ENCODE measurements at places on chromosomes 1 and 21.

- DNase-seq: no peak
These were observed 34.7 kb upstream of the SELENON start for GRCh38 chr1:25765136-25765922.

- DNase-seq: no peak
These were observed 12.3 kb upstream of the SMAP2 start for GRCh38 chr1:40361201-40361600.

- no peak for DNase-seq
These were observed 22.3 kb upstream of the HSPA13 start for GRCh38 chr21:14405225-14405624.

GRCh38 chr1:203582568-203582967 lies 44.1 kb upstream of the ATP2B4 start:
- DNase-seq: no peak

GRCh38 chr1:229344139-229344538 lies 1.3 kb upstream of the CCSAP start:
- DNase-seq: no peak

DNA sequence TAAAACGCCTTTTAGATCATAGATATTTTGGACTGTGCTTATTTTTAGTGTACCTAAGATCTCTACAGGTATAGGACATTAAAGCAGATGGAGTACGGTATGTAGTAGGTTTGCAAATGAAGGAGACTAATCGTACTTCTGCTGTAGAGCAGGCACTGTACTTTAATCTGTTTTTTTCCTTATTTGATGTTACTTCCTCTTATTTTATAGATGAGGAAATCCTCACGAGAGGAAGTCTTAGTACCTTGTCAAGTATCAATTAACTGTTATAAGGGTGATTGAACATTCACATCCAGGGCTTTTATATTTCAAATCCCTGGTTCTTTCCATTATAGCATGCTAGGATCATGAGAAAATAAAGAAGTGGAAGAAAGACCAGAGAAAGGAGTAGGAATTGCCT lies 41.1 kb downstream of the CACHD1 start:
- no peak for DNase-seq

- no peak for DNase-seq
These were observed 27.8 kb downstream of the WNT2B start for GRCh38 chr1:112536561-112536960.

DNA sequence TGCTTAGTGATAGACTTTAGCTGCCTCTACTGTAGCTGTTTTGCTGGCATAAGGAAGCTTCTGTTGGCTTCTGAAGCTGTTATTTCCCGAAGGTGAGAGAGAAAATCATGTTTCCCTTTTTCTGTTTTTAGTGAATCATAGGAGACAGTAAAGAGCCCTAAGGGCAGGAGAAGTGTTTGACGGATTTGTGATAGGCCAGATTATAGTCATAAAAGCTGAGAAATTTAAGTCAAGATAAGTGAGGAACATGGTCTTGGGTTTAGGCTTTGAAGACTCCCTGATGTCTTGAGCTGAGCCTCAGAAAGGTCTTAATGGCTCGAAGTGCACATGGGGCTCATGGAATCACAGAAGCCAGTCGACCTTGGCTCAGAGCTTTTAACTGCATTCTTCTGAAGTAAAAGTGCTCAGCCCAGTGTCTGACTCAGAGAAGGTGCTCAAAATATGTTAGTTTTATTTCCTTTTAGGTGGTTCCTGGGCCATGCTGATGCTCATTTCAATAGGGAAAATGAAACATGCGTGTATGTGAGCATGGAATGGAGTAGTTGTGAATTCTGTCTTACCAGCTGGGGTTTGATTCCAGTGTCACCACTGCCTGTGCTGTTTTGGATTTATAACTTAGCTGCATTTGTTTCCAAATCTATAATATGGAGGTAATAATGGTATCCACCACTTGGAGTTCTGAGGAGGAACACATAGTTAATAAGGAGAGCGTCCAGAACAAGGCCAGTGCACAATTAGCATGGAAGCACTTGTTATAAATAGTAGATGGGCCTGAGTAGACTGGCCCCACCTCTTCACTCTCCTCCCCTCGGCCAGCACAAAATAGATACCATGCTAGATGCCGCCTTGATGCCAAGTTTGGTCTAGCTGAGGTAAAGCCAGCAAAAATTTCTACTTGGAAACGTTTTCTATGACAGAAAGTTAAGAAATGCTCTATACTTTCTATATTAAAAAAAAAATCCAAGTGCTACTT lies 99.2 kb downstream of the C1orf21 start:
- DNase-seq: no peak

DNA sequence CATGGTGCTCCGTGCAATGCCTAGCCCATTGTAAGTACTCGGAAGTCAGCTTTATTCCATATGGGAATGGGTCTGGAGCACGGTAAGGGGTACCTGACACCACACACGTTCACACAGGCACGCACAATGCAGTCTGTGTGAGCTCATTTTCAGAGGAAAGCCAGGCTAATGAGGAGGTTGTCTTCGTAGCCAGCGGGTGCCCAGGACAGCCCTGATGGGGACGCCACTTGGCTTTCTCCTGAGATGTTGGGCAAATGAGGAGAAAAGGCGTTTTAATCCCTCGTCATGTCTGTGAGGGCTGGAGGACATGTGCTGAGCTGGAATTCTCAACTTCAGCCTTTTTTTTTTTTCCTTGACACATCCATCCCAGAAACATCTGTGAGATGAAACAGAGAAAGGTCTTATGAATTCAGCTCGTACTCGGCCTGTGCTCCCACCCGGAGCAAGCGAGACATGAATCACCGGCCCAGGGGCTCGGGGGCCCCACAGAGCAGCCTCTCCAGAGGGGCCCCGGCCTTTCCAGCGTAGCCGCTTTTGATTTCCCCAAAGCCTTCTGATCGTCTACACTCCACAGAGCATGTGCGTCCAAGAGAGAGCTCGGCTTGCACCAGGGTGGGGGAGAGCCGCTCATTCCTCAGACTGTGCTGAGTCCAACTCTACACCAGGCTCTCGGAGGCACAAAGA lies 125.1 kb downstream of the EPHB2 start:
- DNase-seq: no peak

DNA sequence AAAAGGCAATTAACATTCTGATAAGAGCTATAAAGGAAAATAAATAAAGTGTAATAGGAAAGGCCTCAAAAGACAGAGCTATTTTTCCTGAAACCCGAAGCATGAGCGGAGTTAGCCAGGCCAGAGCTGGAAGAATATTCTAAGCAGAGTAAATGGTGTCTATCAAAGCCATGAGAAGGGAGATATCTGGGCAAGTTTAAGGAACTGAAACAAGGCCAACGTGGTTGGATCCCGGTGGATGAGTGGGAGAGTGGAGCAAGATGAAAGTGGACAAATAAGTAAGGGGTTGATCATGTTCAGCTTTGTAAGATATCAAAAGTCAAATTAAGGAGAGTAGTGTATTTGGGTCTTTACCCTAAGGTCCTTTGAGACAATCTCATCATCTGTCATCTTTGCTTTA lies 234.0 kb downstream of the TM2D1 start:
- no peak for DNase-seq

DNA sequence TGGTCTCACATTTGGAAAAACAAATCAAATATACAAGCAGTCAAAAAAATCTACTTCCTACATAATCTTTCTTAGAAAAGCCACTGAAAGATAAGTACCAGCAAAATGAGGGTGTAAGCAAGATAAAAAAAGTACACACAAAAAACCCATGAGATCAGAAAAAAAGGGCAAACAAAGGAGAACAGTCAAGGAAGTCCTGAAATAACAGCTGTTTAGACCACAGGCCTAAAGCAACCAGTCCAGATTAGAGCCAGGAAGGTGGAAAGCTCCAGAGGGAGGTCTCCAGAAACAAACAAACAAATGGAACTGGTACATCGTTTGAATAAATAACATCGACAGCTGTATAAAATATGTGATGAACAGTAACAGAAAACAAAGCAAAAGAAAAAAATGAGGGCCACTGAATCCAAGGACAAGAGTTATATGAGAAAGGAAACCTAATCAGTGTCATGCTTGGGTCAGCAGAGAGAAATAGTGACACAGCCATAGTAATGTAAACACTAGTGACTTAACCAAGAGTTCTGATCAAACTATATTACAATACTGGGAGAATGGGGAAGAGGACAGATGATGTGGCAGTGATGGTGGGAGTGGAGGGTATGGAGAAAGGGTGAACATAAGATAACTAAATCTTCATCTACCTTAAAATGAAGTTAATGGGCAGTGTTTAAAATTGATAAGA lies 67.5 kb downstream of the NVL start:
- no peak for DNase-seq

GRCh38 chr1:10848109-10848684 lies 51.8 kb upstream of the CASZ1 start:
- no peak for DNase-seq

GRCh38 chr1:200740571-200741208 lies 2.0 kb downstream of the CAMSAP2 start:
- no peak for DNase-seq

GRCh38 chr1:66563941-66564630 lies 30.1 kb downstream of the SGIP1 start:
- DNase-seq: no peak

DNA sequence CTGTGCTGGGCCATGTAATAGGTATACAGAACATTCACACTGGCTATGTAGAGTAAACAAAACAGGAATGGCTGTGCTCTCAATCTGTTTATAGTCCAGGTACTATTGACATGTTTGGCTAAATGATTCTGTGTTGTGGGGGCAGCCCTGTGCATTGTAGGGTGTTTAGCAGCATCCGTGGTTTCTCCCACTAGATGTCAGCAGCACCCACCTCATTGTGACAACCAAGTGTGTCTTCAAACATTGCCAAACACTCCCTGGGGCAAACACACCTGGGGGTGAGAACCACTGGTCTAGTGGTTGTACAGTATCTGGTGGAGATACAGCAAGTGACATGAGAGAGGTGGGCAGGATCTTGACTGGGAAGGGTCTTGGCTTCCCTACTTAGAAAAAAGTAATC lies 80.4 kb upstream of the SPATA6 start:
- DNase-seq: no peak

- DNase-seq: no peak
These were observed 67.8 kb downstream of the VPS26C start for GRCh38 chr21:37199057-37199924.

DNA sequence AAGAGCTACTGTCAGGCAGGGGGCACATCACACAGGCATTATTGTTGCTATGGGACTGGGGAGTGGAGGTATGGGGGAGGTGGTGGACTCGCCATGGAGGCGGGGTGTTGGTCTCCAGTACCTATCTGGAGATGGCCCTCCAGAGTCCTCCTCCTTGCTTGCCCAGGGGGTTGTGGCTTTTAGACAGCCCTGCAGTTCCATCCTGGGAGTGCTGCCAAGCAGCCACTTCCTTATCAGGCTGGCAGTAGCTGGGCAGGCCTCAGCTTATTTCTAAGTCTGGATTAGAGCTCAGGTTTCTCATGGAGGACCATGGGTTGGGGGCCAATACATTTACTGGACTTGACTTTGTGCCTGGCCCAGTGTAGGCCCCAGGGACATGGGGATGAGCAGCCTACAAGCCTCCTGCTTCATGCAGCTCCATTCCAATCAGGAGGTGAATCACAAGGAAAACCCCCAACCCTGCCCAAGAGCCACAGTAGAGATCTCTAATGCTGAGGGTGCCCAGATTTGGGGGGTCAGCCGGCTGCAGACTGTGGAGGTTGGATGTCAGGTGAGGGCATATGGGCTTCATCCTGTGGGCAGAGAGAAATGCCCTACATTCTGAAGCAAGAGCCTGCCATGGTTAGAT lies 210.7 kb upstream of the EDN2 start:
- no peak for DNase-seq

DNA sequence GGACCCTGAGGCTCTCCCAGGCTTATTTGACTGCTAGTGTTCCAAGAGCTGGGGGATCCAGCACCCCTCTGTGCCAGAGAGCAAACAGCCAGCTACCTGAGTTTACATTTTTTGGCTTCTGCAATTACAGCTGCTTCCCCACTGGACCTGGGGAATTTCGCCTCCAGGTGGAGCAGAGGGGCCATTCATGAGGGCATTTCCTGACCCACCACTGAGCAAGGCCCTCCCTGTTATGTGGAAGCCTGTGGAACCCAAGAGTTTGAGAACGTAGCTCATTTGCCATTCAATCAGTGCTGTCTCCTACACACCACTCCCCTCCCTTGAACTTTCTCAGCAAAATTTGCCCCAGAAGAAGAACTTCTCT lies 42.7 kb upstream of the TMEM51 start:
- no peak for DNase-seq

GRCh38 chr1:61301824-61302657 lies 219.7 kb downstream of the NFIA start:
- DNase-seq: no peak

DNA sequence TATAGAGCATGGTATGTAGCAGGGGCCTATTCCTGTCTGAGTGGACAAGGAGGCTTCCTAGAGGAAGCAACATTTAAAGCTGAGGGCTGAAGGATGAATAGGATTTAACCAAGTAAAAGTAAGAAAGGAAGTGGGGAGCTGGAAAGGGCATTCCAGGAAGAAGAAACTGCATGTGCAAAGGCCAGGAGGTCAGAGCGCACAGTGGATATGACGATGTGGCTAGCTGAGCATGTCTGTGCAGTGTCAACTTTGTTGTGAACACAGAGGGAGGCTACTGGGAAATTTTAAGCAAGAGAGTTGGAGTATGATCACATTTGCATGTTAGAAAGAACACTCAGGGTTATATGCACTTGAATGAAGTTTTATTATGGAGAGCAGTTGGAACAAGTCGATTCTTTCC lies 28.6 kb upstream of the JUN start:
- no peak for DNase-seq

GRCh38 chr1:189269011-189269410 lies 1208.7 kb downstream of the BRINP3 start:
- DNase-seq: no peak

GRCh38 chr1:17596651-17597509 lies 57.4 kb downstream of the ARHGEF10L start:
- no peak for DNase-seq

DNA sequence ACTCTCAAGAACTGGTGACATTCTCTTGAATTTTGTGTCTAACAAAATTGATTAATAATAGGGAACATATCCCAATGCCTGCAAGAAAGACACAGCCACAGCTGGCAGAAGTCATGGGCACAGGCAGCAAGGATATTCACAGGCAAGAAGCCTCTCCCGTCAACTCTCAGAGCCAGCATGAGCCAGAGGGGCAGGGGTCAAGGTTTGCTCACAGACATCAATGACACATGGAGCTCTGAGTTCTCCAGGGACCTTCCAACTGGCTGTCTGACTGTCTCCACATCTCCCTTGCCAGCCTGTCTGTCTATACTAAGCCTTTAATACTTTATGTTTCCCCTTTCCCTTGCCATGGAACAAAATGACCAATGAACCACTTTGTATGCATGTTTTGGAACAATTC lies 101.5 kb upstream of the RAB4A start:
- no peak for DNase-seq

DNA sequence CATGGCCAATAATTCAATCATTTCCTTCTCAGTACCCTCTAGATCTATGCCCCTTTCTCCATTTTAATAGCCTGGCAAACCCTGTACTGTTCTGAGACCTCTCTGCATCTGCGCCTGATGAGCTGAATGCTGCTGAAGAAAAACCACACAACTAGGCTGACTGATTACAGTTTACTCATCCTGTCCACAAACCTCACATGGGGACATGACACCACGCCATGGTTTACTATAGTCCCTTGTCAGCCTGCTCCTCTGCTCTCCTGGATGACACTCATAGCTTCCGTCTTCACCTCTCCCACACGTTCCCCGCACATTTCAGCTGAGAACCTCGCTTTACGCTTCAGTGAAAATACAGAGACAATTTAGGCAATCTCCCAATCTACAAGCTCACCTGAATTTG lies 59.7 kb downstream of the DESI2 start:
- DNase-seq: no peak
